Upper lobe of right lung (tissue), 1 donor: ENCODE measurements at places on chromosomes 4 and X. TPM values are rescaled to one million over a fixed set of nuclear protein-coding genes. Genes with fewer than 3 reads are reported as not detected.

GRCh38 chrX:130174045-130174704, 2.4 kb downstream of the RAB33A start:
- peak overlapping the region; percentile 51 for H3K27ac ChIP-seq
- DNase-seq = no peak
- H3K36me3 ChIP-seq = no peaks in the 10 kb centered on the region
- no peaks in the 10 kb centered on the region for H3K27me3 ChIP-seq
- no peak overlapping the region for H3K4me3 ChIP-seq

DNA sequence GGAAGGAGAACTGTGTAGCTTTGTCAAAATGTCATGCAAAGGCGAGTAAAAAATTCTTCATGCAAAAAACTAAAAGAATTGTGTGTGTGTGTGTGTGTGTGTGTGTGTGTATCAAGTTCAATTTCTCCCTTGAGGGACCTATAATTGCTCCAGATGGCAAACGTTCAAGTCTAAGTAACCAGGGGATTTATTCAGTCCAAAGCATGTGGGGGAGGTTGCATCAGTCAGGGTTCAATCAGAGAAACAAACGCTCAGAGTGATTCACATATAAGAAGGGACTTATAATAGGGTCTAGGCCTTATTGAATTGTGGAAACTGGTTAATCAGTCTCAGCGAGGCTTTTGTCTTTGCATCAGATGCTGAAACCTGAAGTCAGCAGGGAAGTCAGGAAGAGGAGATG, 5.0 kb downstream of the DCAF8L1 start:
- no peaks in the 10 kb centered on the region for H3K36me3 ChIP-seq
- no peak overlapping the region for H3K4me3 ChIP-seq
- no peak overlapping the region for H3K27ac ChIP-seq
- H3K4me1 ChIP-seq = no peaks in the 10 kb centered on the region

- no peak overlapping the region for H3K27ac ChIP-seq
- DNase-seq = no peak
- no peaks in the 10 kb centered on the region for H3K36me3 ChIP-seq
- no peak overlapping the region for H3K4me3 ChIP-seq
Measured at GRCh38 chr4:162282684-162283083, 118.9 kb upstream of the FSTL5 start.

DNA sequence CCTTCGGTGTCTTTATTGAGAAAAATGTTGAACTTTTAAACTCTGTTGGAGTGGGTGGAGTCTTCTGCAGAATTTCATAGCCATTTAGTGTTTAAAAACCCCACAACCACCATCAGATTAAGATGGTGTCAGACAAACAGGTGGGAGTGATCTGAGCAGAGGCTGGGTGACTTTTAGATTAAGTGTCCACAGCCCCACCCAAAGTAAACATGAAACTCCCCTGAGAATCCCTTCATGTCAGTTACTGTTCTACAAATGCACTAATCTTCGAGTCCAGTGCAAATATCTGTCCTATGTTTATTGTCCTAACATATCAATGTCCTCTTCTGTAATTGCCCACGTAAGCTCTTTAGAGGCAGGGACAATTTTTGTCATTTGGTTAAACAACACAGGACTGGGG, 175.6 kb upstream of the RBPJ start:
- no peak overlapping the region for H3K4me3 ChIP-seq
- H3K36me3 ChIP-seq = no peaks in the 10 kb centered on the region
- peaks cover 9% of the 10 kb centered on the region for H3K4me1 ChIP-seq

DNA sequence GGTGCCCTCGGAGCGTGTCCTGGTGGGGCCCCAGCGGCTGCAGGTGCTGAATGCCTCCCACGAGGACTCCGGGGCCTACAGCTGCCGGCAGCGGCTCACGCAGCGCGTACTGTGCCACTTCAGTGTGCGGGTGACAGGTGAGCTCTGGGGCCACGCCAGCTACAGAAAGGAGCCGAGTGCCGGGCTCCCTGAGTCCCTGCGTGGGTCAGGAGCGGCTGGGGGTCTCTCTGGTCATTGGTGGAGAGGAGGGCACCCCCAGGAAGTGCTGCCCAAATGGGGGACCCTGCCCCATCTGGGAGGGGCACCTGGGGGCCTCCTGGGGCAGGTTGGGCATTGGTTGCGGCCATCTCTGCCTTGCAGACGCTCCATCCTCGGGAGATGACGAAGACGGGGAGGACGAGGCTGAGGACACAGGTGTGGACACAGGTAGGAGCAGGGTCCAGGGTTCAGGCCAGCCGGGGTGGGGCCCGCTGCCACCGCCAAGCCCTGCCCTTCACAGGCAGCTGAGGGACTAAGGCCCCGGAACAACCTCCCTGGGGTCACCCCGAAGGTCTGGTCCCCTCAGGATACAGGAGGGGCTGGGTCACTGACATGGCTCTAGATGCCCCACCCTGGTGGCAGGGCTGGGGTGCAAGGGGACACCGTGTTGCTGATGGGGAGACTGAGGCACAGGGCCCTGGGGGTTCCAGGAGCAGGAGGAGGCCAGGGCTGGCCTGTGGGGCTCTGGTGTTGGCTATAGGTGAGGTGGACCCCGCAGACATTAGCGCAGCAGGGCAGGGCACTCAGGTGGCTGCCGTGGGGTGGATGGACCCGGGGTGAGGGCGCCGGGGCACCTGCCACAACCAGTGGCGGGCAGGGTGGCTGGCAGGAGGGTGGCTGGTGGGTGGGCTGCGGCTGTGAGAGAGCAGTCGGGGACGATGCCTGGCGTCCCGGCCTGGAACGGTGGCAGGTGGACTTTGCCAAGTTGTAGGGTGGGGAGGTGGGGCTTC, 6.6 kb downstream of the FGFR3 start:
- H3K4me3 ChIP-seq = no peak overlapping the region
- no peak overlapping the region for H3K27ac ChIP-seq
- H3K36me3 ChIP-seq = peaks cover 3% of the 10 kb centered on the region

DNA sequence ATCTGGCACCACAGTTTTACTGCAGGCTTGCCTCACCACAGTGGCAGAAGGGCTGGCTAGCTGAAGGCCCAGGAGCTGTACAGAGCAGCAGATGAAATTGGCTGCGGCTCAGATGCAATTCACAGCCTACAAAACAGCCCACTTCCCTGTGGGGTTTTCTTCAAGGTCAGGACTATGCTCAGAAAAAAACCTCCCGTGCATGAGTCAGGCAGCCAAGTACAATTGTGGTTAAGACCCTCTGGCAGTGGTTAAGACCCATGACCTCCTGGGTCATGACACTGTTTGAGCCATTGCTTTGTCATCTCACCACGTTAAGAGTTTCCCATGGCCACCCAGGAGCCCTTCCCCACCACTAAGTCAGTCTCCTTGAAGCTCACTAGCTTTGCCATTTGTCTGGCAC, 276.3 kb downstream of the HNRNPD start:
- H3K4me1 ChIP-seq = no peaks in the 10 kb centered on the region
- no peak overlapping the region for H3K4me3 ChIP-seq
- no peak for DNase-seq
- no peaks in the 10 kb centered on the region for H3K27me3 ChIP-seq
- H3K36me3 ChIP-seq = no peaks in the 10 kb centered on the region

- peak within 1 kb of the TSS; percentile 72 for H3K4me3 ChIP-seq
- H3K4me1 ChIP-seq = peaks cover 20% of the 10 kb centered on the region
- no peaks in the 10 kb centered on the region for H3K27me3 ChIP-seq
- no peaks in the 10 kb centered on the region for H3K36me3 ChIP-seq
Measured at GRCh38 chr4:105894660-105895582, at the start of gene NPNT. TSS of gene NPNT (plus strand) at chr4:105895471. CDS start at chr4:105895653, 182 bp downstream.

GRCh38 chrX:41634284-41634683, 54.5 kb upstream of the GPR34 start:
- no peaks in the 10 kb centered on the region for H3K27me3 ChIP-seq
- DNase-seq = no peak
- no peak overlapping the region for H3K27ac ChIP-seq
- no peaks in the 10 kb centered on the region for H3K4me1 ChIP-seq
- H3K4me3 ChIP-seq = no peak overlapping the region

- no peak overlapping the region for H3K27ac ChIP-seq
- no peaks in the 10 kb centered on the region for H3K4me1 ChIP-seq
- H3K27me3 ChIP-seq = no peaks in the 10 kb centered on the region
- no peak for DNase-seq
- no peaks in the 10 kb centered on the region for H3K36me3 ChIP-seq
Measured at GRCh38 chr4:85092536-85092935, 126.0 kb upstream of the WDFY3 start.

- H3K27me3 ChIP-seq = no peaks in the 10 kb centered on the region
- no peak overlapping the region for H3K27ac ChIP-seq
- no peak for DNase-seq
- no peaks in the 10 kb centered on the region for H3K4me1 ChIP-seq
Measured at GRCh38 chrX:55777596-55777995, 60.0 kb downstream of the RRAGB start.

GRCh38 chrX:70470850-70471289, 26.2 kb downstream of the DLG3 start:
- H3K4me1 ChIP-seq = no peaks in the 10 kb centered on the region
- no peaks in the 10 kb centered on the region for H3K27me3 ChIP-seq
- no peak for DNase-seq
- H3K4me3 ChIP-seq = no peak overlapping the region
- H3K36me3 ChIP-seq = no peaks in the 10 kb centered on the region

DNA sequence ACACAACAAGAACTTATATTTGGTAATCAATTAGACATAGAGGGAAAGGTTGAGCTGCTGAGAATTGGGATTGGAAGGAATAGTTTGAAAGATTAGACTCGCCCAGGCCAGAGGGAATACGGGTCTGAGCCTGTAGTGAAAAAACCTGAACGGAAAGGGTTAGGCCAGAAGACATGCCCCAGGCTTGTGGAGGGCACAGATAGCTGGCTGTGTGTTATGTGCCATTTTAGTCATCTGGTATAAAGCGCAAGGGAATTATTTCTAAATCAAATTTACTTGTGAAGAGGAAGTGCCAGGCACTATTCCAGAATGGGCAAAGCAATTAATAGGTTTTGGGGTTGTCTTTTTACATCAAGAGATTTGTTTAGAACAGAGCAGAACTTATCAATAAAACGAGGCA, 187.5 kb upstream of the ANKRD50 start:
- H3K4me3 ChIP-seq = no peak overlapping the region
- no peak overlapping the region for H3K27ac ChIP-seq

GRCh38 chrX:148825696-148826095, 325.3 kb downstream of the AFF2 start:
- H3K27ac ChIP-seq = no peak overlapping the region
- H3K36me3 ChIP-seq = no peaks in the 10 kb centered on the region
- H3K4me3 ChIP-seq = no peak overlapping the region

GRCh38 chr4:80360900-80361299, 25.4 kb downstream of the CFAP299 start:
- H3K4me3 ChIP-seq = no peak overlapping the region
- no peak overlapping the region for H3K27ac ChIP-seq
- H3K4me1 ChIP-seq = no peaks in the 10 kb centered on the region

DNA sequence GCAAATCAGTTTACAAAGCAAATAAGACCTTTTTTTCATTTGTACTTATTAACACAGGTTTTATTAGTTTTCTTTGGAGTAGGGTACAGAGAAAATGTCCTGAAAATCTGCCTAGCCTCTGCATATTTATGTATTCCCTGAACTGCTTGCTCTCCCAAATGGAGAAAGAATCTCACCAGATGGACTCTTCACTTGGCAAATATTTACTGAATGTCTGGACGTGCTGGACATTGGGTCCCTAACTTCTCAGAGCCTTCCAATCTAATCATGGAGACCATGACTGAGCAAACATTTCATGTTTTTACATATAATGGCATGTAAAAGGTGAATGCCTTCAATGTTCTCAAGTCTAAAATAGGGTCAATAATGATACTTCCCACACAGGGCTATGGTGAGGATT, 126.0 kb downstream of the CHRDL1 start:
- no peaks in the 10 kb centered on the region for H3K4me1 ChIP-seq
- no peak for DNase-seq
- H3K27me3 ChIP-seq = no peaks in the 10 kb centered on the region
- no peak overlapping the region for H3K4me3 ChIP-seq

DNA sequence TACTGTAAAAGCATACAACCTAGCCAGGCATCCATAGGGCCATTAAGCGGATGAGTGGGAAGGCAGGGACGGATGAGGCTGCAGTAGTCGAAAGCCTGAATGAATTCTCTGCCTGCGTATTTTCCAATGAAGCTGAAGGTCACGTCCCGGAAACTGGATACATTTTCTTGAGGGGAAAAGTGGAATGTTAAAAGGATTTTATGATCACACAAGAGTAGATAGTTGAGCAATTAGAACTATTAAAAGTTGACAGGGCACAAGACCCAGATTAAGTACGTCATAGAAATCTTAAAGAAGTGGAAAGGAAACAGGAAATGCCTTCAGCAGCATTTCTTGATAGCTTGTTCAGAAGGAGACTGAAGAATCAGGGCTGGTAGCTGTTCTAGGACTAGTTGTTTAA, 98.3 kb upstream of the CXXC4 start:
- H3K4me1 ChIP-seq = no peaks in the 10 kb centered on the region
- DNase-seq = no peak
- H3K36me3 ChIP-seq = no peaks in the 10 kb centered on the region
- H3K27me3 ChIP-seq = no peaks in the 10 kb centered on the region
- no peak overlapping the region for H3K27ac ChIP-seq
- H3K4me3 ChIP-seq = peak overlapping the region; percentile 18

DNA sequence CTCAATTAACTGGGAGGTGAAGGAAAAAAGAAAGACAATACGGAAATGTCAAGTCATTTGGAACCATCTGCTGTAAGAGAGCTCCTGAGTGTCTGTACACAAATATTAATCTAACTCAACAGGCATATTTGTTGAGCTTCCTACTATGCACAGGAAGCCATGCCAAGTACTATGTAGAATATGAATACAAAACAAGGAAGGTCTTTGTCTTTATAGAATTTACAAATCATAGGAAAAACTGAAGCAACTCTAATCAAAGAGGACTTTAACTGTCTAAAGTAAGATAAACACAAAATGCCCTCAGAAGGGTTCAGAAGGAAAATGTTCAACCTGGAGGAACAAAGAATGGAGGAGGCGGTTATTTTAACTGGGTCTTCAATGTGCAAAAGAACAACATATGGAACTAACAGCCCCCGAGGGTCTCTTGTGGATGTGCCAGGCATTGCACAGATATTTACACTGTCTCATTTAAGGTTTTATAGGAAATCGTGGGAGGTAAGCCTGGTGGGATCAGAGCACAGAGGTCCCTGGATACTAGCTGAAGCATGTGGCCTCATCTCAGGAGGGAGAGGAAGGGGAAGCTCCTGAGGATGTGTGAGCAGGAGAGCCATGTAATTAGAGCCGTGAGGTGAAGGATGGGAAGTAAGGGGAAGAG, 5.8 kb downstream of the FAM114A1 start:
- H3K4me1 ChIP-seq = peaks cover 16% of the 10 kb centered on the region
- peaks cover 21% of the 10 kb centered on the region for H3K36me3 ChIP-seq
- H3K4me3 ChIP-seq = no peak overlapping the region
- H3K27me3 ChIP-seq = no peaks in the 10 kb centered on the region
- no peak for DNase-seq

DNA sequence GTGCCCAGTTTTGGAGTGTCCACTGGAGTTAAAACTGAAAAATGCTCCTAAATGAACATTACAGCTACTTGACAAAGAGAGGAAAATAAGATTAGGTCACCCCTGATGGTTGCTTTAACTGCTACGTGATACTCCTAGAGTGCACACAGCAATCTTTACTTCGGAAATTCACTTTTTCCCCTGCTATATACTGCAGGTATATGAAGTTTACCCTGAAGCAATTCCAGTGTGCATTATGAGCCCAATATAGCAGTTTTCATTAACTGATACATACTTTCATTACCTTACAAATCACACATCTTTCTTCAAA, 773 bp upstream of the ZNF827 start:
- H3K4me3 ChIP-seq = no peak overlapping the region
- H3K27ac ChIP-seq = no peak overlapping the region
- no peaks in the 10 kb centered on the region for H3K36me3 ChIP-seq
- DNase-seq = no peak
- H3K27me3 ChIP-seq = no peaks in the 10 kb centered on the region

The FRMD7 gene
- not detected for total RNA-seq

The RHOXF1 gene
- total RNA-seq = 0.72 TPM

The HSFX2 gene
- not detected for total RNA-seq

The REPS2 gene
- total RNA-seq = 18.9 TPM

The FGFRL1 gene
- 25.2 TPM for total RNA-seq

The ITGB1BP2 gene
- total RNA-seq = 0.38 TPM

The ADH1B gene
- 744 TPM for total RNA-seq

The SPANXN1 gene
- total RNA-seq = not detected

The SPATA18 gene
- total RNA-seq = 17.3 TPM
